ENCODE measurements at places on chromosomes 11 and 22.

GRCh38 chr22:27568265-27568664 lies 233.3 kb downstream of the MN1 start:
- no peak for DNase-seq

DNA sequence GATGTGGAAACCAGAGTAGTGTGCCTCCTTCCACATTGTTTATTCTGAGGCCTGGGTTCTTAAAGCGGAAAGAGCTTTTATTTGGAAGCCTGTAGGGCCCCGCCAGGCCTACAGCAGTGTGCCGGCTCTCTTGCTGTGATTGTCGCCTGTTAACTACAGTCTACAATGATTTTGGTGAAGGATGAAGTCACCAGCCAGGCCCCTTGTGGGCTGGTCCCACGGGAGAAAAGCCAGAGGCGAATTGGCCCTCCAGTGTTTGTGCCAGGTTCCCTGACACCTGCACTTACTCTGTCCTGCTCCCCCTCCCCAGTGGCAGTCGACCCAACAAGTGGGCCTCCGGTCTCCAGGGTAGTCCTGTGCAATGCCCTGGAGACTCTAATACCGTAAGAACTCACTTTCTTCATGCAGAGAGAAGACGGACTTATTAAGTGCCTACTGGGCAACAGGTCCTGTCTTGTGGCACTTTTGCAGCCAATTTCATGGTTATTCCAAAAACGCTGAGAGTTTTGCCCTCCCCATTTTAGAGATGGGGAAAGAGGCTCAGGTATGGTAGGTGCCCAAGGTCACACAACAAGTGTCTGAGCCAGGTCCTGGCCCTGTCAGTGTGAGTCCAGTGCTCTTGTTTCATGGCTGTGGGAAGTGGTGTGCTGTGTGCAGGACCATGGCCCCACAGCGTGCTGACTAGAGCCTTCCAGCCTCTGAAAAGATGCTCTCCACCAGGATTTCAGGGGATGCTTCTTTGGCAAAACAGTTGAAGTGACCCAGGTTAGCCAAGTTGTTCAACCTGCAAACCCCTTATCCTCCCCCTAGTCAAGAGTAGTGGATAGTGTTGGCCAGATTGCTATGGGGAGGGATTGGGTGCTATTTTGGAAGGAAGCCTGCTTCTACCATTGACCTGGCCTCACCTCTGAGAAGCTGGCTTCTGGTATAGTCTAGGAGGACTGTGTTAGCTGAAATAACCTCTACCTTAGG lies 1.4 kb downstream of the MICAL2 start:
- DNase-seq = no peak

GRCh38 chr11:104332110-104332509 lies 168.2 kb upstream of the PDGFD start:
- no peak for DNase-seq

DNA sequence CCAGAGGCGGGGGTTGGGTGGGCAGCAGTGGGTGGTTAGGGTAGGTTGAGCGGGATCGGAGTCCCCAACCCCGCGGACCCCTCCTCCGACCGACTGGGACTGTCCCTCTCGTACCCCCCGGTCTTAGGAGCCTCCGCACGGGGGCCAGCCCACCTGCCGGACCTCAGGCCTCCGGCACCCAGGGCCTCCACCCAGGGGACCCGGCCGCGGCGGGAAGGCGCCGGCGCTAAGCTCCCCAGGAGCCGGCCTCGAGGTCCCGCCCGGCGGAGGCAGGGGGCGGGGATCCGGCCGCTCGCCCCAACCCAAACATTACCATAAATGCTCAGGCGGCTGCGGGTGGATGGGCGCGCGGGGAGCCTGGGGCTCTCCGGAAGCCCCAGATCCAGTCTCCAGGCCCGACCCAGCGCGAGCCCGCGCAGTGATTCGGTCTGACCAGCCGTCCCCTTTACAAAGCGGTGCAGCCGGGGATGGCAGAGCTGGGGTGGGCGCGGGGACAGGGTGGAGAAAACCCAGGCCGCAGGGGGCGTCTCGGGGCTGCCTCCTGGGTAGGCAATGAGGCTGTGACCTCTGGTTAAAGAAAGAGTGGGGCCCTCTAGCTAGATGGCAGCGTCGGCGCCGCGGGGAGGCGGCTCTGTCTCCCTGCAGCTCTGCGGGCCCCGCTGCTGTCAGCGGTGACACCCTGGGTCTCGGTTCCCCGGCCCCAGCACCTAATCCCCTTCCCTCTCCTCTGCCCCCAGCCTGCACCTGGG lies 4.0 kb upstream of the MCAM start:
- DNase-seq = no peak

GRCh38 chr11:69099180-69099579 lies 50.4 kb downstream of the TPCN2 start:
- DNase-seq = no peak

GRCh38 chr22:45698094-45698493 lies 26.5 kb downstream of the ATXN10 start:
- no peak for DNase-seq

GRCh38 chr11:32526760-32527159 lies 56.9 kb upstream of the EIF3M start:
- DNase-seq = no peak

- DNase-seq = no peak
These were observed 38.6 kb upstream of the POGLUT3 start for GRCh38 chr11:108536783-108537182.

DNA sequence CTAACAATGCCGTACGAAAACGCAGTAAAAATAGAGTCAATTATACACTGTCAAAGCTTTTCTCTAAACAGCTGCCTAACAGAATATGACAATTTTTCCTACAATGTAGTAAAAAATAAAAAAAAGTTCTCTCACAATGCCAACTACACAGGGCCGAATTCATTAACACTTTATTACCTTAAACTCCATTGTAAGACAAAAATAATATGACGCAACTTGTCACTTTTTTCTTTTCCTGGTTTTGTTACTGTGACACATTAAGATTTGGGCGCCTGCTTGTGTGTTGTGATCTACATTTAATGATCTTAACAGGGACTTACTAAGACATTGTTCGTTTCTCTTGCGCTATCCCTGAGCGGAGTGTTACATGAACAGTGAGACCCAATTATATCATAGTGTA lies 204.1 kb downstream of the INSC start:
- no peak for DNase-seq

DNA sequence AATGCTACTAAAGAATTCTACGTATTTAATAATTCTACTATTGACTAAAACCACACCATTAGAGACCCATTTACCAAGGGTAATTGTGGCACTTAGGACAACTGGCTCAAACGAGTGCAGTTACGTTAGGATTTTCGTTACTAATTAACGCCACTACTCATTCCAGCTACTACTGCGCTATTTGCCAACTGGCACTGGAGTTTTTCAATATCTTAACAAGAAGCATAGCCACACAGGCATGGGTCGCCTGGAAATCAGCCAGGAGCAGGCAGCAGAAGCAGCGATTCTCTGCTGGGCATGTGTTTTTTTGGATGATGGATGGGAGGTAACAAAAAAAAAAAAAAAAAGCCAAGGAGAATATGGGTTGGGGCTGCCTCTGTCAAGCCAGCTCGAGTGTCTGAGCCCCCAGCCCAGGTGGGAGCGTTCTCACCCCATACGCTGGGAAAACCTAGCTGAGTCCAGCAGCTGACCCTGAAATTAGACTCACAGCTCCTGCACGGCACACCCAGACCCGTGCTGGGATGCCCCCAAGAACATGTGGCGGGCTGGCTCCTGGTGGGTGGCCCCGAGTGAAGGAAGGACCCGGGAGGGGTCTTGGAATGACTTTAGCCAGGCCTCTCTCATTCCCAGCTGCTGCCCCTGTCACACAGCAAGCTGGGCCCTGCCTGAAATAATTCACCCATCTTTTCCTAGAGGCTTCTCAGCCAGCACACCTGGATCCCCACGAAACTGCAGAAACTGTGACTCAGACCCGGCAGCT lies 214.0 kb downstream of the BRD1 start:
- DNase-seq = no peak

DNA sequence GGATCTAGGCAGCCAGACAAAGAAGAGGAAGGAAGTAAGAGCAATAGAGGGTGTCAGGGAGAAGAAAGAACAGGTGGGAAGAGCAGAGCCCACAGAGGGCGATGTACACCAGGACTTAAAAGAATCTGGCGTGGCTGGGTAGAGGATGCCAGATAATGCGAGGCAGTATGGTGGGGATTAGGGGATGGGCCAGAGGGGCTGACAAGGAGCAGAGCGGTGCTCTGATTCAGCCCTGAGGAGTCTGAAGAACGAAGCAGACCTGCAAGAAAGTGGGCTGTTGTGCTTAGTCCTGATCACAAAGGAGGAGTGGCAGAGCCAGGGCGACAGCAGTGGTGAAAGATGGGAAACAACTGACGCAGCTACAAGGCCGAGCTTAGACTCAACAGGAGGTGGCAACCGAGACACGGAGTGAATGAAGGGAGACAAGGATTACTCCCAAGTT lies 163.7 kb downstream of the LARGE1 start:
- DNase-seq = no peak

- no peak for DNase-seq
These were observed 78.9 kb downstream of the PDE3B start for GRCh38 chr11:14722496-14722895.

DNA sequence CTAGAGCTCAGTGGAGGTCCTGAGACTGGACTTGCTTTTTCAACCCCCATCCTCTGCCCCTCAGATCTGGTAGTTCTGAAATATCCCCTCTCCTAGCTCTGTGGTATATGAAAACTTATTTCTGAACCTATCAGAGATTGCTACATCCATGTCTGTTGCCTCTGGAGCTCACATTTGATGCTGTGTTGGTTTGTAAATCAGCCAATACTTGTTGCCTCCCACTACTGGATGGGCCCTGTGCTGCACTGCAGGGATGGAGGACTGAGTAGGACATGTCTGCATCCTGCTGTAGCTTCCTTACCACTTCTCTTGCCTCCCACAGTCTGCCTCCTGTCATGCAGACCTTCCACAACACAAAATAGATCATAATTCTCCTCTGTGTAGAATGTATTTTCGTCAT lies 5.2 kb downstream of the OLFML1 start:
- DNase-seq = no peak

DNA sequence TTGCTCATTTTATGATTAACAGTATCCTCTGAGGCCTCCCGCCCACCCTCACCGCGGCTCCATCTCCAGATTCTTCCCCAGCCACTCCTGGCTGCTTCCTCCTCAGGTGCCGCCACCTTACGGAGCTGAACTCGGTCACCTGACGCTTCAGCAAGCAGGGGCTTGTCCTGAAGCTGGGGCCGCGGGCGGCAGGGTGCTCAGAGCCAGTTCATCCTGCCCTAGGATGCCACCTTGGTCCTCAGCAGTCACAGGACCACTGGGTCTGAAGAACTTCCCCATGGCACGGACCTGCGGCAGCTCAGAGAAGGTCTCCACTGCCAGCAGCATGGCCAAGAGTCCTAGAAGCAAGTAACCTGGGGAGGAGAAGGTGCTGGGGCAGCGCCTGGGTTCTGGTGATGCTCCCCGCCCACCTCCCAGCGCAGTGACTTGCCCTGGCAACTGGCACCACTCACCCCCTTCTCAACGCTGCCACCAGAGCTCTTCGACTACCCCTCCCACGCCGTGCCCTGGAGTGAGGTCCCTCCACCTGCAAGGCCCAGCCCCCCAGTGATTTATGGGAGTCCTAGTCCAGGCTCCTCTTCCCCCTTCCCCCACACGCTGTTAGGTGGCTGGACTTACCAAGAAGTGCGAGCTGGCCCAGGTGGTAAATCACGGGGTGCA lies 2.6 kb downstream of the KCNK7 start:
- no peak for DNase-seq

DNA sequence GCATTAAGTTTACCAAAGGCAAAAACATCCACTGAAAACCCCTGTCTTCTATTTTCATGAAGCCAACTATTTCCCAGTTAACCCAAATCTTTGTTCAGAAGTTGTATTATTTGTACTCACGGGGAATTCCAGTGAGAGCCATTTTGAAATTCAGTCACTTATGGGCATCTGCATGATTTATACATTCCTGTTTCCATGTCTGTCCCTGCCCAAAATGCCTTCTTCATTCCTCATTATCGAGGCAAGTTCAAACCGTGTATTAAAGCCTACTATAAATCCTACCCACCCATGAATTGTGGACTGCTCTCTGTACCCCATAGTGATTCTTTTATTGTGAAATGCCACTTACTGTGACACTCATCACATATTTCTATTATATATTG lies 772.7 kb downstream of the DLG2 start:
- no peak for DNase-seq

- DNase-seq = peak; percentile 31
These were observed at the start of gene DEUP1 for GRCh38 chr11:93330446-93330984. DEUP1 (plus strand) TSS chr11:93330742; CDS start chr11:93332260, 1,518 bp downstream.

All from NCI-H748 treated with DMSO at 0.1 percent for 48 hours (cell line).